ENCODE measurements at places on chromosomes 16 and 17.

DNA sequence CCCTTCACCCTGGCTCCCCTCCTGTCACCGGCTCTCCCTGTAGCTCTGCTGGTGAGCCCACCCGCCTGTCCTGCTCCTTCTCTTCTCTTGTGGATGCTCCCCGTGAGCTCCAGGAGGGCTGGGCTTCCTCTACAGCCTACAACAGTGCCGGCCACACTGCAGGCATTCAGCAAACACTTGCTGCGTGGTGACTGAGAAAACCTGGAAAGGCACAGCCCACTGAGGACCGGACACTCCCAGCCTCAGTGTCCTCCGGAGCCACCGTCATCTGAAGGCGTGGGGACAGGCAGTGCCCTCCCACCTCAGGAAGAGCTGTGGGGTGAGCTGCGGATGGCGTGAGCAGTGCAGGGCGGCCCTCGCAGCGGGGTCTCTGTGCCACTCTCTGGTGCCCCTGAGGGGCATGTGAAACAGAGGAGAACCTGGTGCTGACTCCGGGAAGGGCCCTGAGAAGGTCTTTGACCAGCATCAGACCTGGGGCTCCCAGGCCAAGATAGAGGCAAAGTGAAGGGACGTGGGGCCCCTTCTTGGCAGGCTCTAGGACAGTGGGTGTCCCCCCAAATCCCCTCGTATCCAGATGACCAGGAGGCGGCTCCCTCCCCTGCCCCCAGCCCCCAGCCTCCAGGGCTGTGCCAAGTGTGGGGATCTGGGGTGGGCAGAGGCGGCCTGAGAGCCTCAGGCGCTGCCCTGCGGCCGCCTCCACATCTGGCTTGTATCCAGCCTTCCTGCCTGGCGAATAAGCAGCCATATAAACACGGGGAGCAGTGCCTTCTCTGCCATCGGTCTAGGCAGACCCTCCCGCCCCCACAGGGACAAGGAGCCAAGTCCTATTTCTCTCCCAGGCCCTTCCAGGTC lies 44.0 kb upstream of the PABPN1L start:
- no peak for DNase-seq

DNA sequence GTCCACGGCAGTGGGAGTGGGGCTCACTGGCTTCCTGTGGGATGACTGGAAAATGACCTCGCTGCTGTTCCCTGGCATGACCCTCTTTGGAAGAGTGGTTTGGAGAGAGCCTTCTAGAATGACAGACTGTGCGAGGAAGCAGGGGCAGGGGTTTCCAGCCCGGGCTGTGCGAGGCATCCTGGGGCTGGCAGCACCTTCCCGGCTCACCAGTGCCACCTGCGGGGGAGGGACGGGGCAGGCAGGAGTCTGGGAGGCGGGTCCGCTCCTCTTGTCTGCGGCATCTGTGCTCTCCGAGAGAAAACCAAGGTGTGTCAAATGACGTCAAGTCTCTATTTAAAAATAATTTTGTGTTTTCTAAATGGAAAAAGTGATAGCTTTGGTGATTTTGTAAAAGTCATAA lies 7.8 kb upstream of the RNF213 start:
- no peak for DNase-seq

DNA sequence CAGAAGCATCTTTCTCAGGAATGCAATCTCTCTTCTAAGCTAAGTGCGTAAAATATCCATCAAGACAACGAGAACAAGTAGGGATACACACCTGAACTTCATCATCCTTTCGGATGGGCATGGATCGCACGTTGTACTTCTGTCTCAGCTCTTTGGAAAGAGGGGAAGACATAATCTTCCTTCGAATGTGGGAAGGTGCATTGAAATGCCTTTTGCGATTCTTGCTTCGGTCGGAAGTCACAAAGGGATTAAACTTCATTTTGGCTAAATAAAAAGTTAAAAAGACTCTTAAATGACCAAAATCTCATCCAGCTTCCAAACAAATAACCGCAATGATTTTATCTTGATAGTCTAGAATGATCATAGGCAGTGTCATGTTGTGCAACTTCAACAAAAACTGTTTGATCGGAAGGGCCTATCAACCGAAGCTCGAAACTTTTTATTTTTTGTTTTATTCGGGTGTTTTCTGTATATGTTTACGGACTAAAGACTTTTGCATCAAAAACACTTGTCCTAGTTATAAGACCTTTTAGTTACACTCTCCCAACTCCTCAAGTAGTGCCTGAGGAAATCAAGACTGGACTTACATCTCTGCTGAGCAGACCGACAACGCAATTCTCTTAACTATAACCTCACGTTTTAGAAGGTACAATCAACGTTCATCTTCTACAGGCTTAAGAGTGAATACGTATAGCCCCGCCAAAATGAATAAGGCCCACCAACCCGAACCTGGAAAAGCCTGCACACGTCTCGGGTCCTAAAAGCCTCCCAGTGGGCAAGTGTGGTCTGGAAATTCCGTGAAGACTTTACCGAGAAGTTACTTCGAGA lies 727 bp downstream of the RPL26 start:
- DNase-seq, result peak; percentile 22

- DNase-seq, result no peak
Measured at GRCh38 chr16:49849037-49849753, 6.7 kb downstream of the ZNF423 start.

GRCh38 chr17:2962729-2963128 lies 100.7 kb downstream of the OR1D5 start:
- no peak for DNase-seq

GRCh38 chr17:21166595-21167210 lies 39.9 kb downstream of the DHRS7B start:
- no peak for DNase-seq

DNA sequence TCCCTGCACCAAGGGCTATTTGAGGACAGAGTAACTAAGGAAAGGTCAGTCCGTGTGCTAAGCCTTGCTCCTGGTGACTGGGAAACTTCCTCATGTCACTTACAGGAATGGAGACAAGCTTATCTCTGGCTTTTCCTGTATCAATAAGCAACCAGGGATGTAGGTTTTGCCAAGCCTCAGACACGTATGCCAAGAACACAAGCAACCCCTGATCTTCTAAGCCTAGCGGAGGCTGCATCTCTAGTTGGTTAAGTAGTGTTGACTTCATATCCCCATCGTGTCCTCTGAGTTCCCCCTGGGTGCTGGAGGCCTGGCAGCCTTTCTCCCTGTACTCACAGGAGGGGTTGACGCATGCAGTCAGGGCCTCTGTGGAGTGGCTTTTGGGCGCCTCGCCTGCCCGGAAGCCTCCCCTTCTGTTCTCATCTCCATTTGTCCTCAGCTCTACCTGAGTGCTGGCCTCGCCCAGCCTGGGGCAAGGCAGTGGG lies 1.4 kb upstream of the C1QTNF1 start:
- no peak for DNase-seq

GRCh38 chr17:83085103-83085502 lies 5.7 kb downstream of the METRNL start:
- no peak for DNase-seq

GRCh38 chr17:66915204-66915611 lies 49.3 kb upstream of the CACNG4 start:
- DNase-seq, result no peak

DNA sequence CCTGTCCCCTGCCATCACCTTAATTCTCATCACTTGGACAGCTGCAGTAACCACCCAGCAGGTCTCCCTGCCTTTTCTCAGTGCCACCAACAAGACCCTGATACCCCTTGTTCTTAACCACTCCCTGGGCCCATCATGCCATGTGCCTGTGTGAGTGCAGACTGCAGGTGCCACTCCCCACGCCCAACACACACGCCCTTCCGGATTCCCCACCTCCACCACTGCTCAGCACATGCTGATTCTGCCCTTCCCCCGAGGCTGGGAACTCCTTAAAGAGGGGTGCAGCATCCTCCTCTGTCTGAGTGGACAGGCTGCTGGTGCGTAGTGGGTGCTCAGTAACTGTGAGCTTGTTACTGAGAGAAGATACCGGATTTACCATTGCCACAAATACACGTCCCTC lies 52.4 kb downstream of the PLD6 start:
- no peak for DNase-seq

GRCh38 chr17:4541328-4542002 lies 13.7 kb downstream of the MYBBP1A start:
- DNase-seq, result no peak

DNA sequence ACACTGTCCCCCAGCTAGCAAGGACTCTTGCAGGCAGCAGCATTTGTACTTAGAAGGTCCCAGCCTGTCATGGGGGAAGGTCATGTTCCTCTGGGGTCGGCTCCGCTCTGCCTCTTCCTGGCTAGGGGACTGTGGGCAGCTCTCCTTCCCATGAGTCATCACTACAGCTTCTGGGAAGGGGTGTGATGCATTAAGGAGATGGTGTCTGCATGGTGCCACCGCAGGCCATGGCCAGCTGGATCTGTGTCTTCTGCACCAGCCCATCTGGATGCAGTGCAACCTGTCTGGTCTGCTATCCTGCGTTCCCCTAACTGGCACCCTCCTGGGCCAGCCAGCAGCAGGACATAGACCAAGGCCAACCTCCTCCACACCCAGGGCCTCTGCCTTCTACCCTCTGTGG lies 6.3 kb downstream of the STARD3 start:
- peak; percentile 34 for DNase-seq

DNA sequence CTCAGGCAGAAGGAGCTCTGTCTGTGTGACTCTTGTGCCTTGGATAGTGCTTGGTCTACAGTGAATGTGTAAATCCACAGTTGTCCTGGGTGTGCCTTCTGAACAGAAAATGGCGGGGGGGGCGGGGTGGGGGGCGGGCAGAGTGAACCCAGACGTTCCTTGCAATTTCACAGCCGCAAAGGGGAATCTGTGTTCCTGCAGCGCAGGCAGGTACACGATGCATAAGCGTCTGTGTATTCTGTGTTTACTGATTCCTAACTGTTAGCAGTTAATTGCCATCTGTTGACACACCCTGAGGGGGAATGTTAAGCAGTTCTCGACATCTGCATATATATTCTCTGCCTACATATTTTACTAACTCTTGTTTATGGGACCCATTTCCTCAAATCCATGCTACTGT lies 123.5 kb upstream of the ZFHX3 start:
- DNase-seq, result no peak

DNA sequence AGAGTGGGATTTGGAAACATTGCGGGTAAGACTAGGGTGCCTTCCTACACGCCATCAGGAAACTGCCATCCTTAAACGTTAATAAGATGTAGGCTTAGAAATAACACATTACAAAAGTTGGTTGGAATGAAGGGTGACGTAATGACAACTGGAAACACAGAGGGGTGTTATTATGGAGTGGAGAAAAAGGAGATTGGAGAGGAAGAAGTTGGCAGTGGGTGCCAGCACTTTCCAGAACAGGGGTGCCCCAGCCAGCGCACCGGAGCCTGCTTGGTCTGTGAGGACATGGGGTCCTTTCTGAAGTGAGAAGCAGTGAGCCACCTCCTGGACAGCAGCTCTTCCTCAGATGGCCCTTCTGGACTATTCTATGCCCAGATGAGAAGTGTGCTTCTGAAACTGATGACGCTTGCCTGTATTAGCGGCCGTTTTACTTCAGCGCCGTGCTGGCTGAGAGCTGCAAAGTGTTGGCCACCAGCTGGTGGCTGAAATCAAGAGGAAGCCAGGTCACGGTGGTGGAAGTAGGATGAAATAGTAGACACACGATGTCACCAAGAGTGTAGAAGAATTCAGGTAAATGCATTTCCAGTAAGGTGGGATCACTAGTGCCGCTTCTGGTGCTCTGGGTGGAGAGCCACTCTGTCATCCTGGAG lies 244.8 kb downstream of the NTN1 start:
- DNase-seq, result no peak

GRCh38 chr17:28071891-28072606 lies 29.6 kb downstream of the NLK start:
- DNase-seq, result peak; percentile 45

DNA sequence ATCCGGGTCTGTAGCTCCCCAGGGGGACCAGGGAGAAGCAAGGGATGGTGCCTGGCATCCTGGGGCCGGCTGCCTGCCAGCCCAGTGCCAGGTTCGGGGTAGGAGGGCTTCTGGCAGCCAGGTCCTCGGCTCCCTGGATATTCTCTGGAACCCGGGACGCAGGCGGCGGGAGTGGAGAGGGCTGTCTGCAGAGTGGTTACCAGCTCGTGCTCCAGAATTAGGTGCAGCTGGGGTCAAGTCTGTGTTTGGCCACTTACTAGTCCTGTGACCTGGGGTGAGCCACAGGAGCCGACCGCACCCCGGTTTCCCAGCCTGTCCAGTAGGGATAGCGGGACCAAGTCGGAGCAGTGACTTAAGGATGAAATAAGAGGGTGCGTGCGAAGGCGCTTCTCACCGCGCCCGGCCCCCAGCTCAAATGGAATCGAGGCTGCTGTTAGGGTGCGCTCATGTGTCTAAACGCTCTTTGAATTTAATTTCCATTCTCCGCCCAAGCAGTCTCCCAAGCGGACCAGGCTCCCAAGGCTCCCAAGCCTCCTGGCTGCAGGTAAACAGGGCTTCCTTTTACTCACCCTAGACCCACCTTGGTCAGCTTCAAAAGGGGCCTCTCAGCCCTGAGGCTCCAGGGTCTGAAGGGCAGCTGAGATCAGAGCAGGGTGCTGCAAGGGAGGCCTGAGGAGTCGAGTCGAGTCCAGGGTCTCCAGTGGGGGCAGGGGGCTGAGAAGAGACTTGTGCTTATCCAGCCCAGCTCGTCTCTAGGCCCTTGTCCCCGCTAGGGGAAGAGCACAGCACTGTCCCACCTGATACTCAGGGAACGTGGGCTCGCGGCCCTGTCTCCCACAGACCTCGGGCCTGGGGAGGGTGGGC lies 28.3 kb upstream of the ZNF469 start:
- no peak for DNase-seq

DNA sequence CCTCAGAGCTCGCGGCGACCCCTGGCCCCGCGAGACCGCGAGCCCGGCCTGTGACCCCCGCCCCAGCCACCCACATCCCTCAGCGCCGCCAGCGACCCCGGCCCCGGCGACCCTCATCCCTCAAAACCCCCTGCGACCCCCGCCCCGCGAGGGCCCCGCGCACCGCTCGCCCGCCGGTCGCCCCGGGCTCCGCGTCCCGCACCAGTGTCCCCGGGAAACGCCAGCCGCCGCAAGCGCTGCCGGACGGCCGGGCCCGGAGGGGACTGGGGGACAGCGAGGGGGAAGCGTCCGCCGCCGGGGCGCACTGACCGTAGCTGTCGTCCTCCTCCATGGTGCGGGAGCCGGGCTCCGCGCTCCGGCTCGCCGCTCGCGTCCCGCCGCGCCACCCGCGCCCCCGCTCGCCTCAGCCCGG lies at the start of gene CYTH1:
Gene CYTH1, minus strand, starts transcription at position 381 of the 412 bp plus-strand sequence. Its CDS starts 50 bp downstream, at position 331.
- DNase-seq, result no peak

GRCh38 chr16:14015948-14016347 lies 55.2 kb upstream of the MRTFB start:
- DNase-seq, result peak; percentile 67

Data from astrocyte of the spinal cord (primary cell).